ENCODE measurements at places on chromosomes 12 and 14.

GRCh38 chr12:125259178-125259867, 194.1 kb downstream of the AACS start:
- no peak for DNase-seq

- DNase-seq = peak; percentile 67
Measured at GRCh38 chr14:65101631-65102440, 481 bp downstream of the MAX start.

DNA sequence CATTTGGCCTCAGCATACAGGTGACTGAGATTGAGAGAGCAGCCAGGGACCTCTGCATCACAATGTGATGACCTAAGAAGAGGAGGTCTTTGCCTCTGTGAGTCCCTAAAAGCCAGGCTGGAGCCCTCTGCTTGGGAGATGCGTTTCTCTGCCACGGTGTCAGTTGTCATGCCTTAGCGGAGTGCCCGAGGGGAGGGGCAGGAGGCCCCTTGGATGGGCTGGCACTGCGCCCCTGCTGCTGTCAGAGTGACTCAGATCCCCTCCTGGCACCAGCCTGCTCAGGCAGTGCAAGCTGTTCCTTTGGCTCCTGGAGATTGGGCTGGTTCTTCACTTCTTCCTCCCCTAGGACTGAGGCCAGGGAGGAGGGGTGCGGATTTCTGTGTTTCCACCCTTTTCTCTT, 64.9 kb upstream of the KCNA5 start:
- DNase-seq = no peak

DNA sequence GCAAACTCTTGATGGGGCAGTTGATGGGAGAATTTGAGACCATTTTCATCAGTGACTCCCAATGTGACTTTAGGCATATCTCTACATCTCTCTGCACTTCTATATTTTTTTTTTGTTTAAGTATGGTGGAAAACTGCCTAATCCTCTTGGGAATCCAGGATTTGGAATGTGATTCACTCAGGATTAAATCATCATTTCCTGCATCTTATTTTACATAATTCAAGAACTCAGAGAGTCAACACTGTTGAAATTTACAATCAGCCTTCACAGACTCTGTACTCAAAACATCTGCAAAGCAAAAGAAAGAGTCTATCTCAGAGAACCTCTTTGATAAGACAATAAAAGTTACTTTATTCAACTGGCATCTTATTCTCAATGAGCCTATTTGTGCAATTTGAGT, 260.7 kb upstream of the NOS1 start:
- no peak for DNase-seq

DNA sequence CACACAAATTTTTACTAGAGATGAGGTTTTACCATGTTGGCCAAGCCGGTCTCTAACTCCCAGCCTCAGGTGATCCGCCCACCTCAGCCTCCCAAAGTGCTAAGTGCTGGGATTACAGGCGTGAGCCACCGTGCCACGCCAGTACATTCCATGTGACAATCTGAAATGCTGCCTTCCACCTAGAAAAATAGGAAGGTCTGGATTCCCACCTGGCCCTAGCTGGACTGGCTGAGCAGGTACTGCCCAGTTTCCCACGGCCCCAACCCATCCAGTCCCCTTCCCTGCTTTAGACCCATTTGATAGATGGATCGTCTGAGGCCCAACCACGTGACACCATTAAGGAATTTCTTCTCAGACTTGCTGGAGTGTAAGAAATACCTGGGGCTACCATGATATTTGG, 55.4 kb downstream of the KDM2B start:
- no peak for DNase-seq

GRCh38 chr12:108307006-108307405, 32.1 kb downstream of the CMKLR1 start:
- DNase-seq = no peak

DNA sequence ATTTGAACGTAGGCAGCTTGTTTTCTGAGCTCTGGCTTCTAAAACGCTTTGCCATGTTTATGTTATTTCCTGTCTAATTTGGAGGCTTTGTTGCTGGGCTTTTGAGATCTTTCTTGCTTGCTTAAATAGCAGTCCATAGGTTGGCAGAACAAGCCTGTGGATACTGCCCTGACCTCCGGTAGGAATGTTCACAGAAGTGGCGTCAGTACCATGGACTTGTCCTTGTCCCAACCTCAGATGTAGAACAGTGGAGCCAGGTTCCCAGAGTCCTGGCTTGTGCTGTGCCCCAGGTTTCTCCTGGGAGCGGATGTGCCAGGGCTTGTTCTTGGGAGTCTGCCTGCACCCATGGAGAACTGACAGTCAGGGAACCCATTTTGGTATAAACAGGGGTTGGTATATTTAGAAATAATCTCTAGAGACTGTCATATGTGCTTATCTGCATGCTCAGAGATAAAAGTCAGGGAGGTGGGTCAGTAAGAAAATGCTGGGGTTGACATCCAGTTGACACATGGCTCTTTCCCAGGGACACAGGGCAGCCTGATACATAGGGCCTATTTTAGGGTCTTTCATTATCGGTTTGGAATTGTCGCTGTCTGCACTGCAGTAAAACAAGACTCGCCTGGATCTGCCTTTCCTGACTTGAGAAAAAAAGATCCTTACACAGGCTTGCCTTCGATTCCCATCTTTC, 22.9 kb downstream of the CACNA1C start:
- DNase-seq = no peak

DNA sequence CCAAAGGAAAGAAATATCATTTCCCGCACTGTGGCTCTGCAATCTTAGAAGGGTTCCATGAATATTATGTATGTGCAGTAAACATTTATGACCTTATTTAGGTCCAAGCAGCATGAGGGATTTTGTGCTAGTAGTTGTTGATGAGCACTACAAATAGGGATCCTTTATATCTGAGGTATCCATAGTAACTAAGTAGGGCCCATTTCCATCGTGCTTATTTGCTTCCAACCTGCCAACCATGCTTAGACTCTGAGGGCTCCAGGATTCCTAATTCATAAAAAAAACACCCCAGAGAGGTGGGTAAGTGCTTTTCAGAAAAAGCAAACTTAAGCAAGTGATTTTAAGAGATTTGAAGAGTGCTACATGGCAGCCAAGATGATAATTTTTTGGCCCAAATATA, 39.7 kb downstream of the HMGA2 start:
- no peak for DNase-seq

- DNase-seq = no peak
Measured at GRCh38 chr12:121668750-121669520, 519 bp downstream of the MORN3 start.

- no peak for DNase-seq
Measured at GRCh38 chr12:27467641-27468040, 21.1 kb downstream of the SMCO2 start.

GRCh38 chr12:105935106-105935505, 203.6 kb downstream of the NUAK1 start:
- no peak for DNase-seq

GRCh38 chr12:100675432-100675831, 101.9 kb downstream of the GAS2L3 start:
- DNase-seq = no peak

- DNase-seq = no peak
Measured at GRCh38 chr14:63893701-63894458, 41.1 kb downstream of the SYNE2 start.

DNA sequence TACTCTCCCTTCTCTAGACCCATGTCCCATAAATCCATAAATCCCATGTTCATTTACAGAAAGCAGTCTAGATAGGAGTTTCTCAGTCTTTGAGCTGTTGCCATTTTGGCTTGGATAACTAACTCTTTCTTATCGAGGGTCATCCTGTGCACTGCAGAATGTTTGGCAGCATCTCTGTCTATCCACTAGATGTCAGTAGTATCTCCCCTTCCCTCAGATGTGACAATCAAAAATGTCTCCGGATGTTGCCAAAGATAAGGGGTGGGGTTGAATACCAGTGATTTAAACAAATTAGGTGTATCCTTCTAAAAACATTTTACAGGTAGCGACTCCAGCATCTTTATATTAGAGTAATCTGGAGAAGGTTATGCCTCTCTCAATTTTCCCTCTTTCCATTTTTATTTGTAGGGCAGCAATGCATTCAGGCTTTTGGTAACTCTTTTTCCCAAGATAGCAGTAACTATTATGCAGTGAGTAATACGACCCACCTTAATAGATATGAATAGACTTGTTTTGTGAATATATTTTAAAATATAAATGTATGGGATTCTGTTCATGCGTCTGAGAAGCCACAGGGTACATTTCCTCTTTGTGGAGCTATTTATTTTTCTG, 100.7 kb downstream of the LRRK2 start:
- no peak for DNase-seq

GRCh38 chr12:91818227-91819131, 327.2 kb downstream of the BTG1 start:
- no peak for DNase-seq

DNA sequence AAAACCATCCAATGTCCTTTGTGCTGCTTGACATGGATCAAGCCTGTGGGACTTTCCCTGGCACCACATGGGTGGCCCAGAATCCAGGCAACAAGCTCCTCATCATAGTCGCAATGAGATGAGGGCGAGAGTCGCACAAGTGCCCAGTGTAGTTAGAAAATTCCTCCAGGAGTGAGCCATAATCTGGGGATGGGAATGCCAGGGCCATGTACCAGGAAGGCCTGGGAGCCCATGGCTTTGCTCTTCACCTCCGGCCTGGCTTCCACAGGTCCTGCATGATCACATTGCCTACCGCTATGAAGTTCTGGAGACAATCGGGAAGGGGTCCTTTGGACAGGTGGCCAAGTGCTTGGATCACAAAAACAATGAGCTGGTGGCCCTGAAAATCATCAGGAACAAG, 33.9 kb downstream of the DYRK4 start:
- no peak for DNase-seq

- no peak for DNase-seq
Measured at GRCh38 chr14:42319996-42320395, 713.3 kb downstream of the LRFN5 start.

DNA sequence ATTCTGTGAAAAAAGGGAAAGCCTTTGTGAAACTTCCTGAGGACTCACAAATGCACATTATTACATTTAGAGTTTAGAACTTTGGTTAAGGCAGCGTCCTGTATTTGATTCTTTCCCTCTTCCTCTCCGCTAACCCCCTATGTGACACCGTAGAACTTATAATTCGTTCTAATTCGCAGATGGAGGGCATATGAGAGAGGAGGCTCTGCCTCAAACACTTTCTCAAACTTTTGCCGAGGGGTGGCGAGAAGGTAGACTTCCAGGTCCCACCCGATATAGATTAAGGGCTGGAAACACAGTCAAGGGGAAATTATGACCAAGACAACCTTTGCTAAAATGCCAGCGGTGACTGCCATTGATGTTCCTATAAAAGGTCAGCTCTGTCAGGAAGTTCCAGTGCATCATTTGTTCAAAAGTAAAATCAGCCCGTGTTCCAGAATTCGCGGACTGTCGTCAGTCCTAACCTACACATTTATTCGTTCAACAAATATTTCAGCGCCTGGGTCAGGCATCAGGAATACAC, 904 bp upstream of the PAPOLA start:
- no peak for DNase-seq

DNA sequence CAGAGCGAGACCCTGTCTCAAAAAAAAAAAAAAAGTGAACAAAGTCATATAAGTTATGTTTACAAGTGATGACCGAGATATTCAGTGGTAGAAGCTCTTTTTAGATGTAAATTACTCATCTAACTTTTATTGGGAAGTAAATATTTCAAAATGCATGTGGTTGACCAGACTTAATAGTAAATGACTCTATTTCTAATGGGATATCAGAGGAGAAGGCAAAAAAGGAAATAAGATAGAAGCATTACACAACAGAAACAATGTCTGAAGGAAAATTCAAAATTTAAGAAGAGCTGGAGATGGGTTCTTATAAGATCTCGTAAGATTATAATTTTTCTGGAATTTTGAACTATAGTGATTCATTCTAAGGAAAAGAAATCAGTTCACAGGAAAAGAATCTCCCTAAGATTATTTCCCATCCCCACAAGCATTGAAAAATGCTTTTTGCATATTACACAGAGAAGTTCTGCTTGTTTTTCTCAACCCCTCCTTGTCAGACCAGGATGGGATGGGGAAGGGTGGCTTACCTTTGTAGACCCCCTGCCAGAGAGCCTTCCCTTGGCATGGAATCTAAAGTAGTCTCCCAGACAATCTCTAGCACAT, 63.1 kb upstream of the STK38L start:
- no peak for DNase-seq

- DNase-seq = no peak
Measured at GRCh38 chr12:7571257-7571656, 67.7 kb upstream of the CD163 start.

DNA sequence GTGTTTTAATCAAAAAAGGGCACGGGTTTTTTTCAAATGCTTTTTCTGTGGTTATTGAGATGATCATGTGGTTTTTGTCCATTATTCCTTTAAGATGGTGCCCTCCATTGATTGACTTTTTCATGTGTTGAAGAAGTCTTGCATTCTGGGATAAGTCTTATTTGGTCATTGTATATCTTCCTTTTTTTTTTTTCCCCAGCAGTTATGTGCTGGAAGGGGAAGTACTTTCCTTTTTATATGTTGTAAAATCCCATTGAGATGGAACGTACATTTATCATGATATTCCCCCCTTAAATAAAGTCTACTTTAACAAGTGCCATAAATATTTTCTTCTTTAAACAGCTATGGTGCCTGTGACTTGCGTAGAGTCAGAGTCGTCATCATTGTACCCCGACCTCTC, 24.8 kb upstream of the MUCL1 start:
- DNase-seq = no peak

DNA sequence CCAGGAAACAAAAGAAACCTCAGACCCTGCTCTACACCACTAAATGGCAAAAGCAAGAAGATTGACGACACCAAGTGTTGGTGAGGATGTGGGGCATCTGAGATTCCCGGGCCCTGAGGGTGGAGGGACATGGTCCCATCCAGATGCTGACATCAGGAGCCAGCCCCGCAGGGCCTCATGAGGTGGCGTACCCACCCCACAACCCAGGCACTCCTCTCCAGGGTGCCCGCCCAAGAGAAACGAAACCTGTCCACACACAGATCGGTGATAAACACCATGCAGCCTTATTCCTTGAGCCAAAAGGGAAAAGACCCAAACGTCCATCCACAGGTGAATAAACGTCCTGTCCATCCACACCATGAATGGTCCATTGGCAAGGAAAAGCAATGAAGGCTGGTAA, 54.8 kb upstream of the C14orf180 start:
- no peak for DNase-seq

GRCh38 chr14:34018564-34019244, 67.8 kb upstream of the EGLN3 start:
- DNase-seq = peak; percentile 62

DNA sequence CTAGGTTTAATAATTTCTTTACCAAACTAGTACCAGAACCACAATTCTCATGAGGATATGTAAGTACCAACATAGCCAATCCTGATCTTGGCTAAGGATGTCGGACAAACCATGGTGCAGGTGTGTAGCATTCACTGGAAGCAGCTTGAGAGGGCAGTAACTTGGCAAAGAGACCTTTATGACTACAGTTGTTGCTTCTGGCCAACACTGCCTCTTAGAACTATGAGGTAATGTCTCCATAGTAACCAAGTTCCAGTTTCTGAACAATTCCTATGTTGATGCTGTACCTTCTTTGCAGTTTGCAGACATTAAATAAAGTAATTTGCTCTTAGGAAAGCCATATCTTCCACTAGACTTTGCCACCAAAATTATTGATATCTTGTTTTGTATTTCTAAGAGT, at the start of gene LMNTD1:
Gene LMNTD1, minus strand, starts transcription at position 186 of the 400 bp plus-strand sequence. CDS start 324 bp downstream, outside the sequence.
- no peak for DNase-seq

All from Right ventricle myocardium inferior (tissue), 1 donor.